ENCODE measurements at places on chromosomes 12 and 14.

DNA sequence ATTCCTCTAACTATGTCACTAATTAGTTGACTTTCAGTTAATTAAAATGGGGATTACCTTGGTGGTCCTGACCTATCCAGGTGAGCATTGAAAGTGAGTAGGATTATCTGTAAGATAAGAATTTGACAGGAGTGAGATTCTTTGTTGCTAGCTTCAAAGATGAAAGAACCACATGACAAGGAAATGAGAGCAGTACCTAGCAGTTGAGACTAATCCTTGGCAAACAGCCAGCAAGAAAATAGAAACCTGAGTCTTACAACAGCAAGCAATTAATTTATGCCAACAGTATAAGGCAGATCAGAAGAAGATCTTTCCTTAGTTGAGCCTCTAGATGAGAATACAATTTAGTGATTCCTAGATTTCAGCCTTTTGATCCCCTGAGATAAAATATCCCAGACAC is 1058.4 kb downstream of the LRFN5 start:
- no peak for DNase-seq

DNA sequence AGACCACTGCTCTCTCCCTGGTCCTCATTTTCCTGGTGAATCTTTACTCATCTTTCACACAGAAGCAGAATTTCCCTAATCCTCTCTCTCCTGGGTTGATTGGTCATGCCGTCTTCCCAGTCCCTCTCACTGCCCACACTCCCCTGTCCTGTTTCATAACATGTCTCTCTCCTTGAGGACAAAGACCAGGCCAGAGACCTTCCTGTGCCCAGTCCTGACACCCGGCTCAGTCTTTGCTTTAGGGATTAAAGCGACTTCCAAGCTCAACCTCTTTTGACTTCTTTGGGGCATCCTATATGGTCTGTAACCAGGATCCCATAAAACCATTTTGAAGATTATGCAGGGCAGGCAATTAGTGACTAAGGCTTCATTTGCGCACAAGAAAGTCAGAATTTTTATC is 105.5 kb downstream of the BCL11B start:
- DNase-seq: no peak

DNA sequence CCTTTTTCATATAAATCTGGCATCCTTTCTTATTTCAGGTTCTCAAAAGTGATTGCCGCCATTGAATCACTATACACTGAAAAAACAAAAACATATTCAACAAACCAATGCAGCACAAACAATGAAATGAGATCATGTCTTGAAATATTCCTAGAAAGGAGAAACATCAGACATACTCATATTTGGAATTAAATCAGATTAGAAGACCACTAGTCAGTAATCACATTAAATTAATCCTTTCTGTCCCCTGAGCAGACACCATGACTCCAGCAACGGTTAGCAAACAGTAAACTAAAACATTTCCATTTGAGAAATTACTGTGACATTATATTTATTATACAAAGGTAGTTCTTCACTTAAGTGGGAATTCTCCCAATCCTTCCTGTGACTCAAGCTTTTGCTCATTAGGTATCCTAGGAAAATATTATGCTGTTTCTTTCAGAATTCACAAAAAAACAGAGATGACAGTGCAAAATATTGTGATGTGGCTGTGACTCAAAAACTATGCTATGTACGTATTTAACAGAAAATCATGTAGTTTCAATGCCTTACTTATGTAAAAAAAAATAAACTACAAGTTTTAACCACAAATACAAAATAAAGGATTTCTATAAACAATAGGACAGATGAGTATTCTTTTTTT is 29.7 kb downstream of the CPNE8 start:
- no peak for DNase-seq

DNA sequence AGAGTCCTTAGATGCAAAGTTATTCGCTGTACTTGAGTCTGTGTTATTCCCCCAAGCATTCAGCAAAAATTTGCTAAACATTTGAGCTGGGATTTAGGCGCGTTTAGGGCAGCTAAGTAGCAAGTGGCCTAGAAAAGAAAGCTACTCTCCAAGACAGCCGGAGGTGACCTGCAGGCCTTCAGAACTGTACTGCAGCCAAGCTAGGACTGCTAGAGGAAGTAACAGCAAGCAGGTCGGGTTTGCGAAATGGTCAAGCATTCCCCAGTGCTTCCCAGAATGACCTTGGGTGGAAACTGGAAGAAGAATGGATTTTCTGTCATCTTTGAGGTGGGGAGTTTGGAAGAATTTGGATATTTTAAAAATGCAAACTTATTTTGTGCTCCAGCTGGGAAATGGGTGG is 287.5 kb downstream of the FOXN3 start:
- no peak for DNase-seq

GRCh38 chr12:1305791-1306500 is 288.4 kb downstream of the FBXL14 start:
- no peak for DNase-seq

- DNase-seq: no peak
Measured at GRCh38 chr12:96635844-96636243, 146.5 kb downstream of the CFAP54 start.

GRCh38 chr14:97318380-97318779 is 521.2 kb downstream of the VRK1 start:
- no peak for DNase-seq

- no peak for DNase-seq
Measured at GRCh38 chr12:117540011-117540410, 178.6 kb upstream of the NOS1 start.

DNA sequence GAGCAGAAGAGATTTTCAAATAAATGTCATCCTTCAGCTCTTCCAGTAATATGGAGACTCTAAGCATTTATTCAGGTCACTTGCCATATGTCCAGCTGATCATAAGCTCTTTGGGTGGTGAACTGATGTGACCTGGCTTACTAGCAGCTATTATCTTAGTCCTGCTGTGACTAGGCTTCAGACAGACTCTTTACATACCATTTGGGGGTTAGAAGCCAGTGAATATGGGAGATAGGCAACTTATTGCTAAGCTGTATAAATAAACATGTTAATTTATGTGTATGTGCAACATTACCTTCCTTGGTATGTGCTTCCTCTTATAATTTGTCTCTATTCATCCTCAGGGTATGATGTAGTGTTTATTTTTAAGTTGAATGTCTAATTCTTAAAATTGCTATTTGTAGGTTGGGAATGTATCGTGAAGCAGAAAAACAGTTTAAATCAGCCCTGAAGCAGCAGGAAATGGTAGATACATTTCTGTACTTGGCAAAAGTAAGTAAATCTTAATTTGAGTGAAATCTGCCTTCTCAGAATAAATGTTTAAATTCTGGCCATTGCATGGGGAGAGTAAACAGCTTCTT is 32.4 kb downstream of the TTC8 start:
- DNase-seq: no peak

GRCh38 chr12:26101763-26102162 is 23.1 kb downstream of the BHLHE41 start:
- DNase-seq: no peak

GRCh38 chr12:121786440-121786825 is 7.1 kb downstream of the RHOF start:
- DNase-seq: no peak

DNA sequence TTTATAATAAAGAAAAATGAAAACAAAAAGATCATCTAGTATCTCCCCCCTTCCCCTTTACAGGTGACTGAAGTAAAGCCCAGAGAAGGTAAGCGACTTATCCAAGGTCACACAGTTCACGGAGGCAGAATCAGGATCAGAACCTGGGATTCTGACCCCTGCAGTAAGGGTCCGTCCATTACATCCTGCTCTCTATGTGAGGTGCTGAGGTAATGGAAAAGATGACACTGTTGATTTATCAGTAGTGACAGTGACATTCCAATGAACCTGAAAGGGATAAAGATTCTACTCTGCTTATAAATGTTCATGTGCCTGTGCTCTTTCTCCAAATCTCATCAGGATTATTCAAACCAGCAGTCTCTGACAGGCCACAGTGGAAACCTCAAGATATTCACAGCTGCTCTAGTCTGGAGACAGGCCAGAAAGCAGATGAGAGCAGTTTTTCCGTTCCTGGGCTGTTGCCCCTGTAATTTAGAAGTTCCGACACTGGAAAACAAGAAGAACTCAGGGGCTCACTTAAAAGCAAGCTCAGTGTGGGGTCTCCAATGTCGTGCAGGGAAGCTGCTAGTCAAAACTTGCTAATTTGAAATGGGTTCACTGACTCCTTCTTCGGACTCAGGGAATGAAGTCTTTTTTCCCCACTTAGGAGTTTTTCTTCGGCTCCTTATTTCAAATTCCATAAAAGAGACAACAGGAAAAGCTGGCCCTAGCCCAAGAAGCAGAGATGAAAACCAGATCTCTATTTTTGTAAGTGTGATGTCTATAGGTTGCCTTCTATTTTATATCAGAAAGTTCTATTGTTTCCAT is 131.8 kb upstream of the EEA1 start:
- no peak for DNase-seq

GRCh38 chr14:79453276-79453675 is 758.0 kb downstream of the DIO2 start:
- DNase-seq: no peak

DNA sequence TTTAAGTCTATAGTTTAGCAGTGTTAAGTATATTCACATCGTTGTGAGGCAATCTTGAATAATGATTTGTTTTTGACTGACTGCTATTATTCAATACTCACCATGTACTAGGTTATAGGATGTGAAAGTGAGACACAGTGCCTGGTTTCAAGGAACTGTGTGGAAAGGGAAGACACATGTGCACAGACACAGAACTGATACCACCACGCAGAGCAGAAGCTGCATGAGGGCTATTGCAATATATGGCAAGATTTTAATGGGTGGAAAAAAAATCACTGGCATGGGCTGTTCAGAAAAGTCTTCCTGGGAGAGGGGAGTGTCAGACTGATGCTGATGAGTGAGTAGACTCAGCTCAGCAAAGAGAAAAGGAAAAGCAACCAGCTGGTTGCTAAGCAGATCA is 10.4 kb downstream of the SLC7A8 start:
- DNase-seq: no peak

GRCh38 chr12:108115123-108116121 is 13.7 kb upstream of the WSCD2 start:
- no peak for DNase-seq

GRCh38 chr14:91261115-91261514 is 16.6 kb upstream of the GPR68 start:
- no peak for DNase-seq

DNA sequence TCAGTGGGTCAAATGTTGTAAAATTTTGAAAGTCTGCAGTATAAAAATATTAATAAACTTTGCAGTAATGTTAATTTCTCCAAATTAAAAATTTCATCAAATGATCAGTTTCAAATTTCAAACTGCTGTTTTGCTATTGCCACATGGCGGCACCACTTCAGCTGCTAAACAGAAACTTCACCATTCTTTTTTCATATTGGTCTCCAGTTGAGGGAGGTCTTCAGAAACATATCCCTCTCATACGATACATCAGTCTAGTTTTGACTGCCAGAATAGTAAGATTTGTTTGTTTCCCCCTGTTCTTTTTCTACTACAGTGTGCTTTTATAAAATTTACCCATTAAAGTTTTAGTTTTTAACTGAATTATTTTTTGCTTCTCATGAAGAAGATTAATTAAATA is 4.2 kb upstream of the TRHDE start:
- DNase-seq: no peak

DNA sequence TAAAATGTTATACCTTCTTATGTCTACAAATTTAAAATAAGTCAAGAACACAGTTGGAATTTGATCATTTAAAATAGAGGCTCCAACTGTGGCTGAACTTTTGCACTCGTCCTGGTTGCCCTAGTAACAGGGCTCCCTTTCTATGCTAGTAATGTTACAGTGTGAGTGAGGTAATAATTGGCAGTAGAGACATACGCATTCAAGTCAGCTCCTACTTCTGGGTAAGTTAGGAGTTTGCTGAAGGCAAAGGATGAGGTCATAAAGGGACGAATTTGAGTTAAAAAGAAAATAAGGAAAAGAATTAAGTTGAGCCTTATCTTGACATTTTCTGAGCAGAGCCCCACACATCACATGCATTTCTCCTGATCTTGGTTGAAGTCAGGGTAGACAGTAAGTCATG is 129.1 kb downstream of the TMEM117 start:
- DNase-seq: no peak

DNA sequence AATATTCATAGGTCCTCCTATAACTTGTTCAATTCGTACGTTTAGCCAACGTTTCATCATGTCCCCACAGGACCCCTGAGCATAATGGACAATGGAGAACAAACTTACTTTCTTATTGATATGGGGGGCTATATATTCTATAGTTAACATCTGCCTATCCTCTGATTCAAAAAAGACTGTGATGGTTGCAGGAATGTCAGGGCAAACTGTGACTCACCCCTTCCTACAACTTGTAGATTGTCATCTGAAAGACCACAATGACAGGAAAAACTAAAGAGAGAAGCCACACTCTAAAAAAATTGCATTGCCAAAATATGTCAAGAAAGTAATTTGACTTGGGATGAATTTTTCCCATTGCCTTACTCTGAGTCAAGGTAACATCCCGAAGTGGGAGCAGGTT is 50.8 kb downstream of the CATSPERB start:
- no peak for DNase-seq

DNA sequence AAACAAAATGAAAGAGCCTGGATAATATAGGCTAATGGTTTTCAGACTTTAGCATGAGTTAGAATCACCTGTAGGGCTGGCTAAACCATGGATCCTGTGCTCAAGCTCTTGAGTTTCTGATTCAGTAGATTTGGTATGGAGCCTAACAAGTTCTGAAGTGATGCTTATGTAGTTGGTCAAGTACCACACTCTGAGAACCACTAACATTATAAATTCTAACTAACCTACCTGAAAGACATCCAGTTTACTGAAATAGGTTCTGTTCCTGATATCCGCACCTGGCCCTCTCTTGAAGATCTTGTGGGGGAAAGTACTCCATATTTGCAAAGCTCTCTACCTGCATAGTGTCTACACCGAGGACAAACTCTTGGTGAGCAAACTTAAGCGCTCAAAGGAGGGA is 59.4 kb upstream of the VSX2 start:
- no peak for DNase-seq

DNA sequence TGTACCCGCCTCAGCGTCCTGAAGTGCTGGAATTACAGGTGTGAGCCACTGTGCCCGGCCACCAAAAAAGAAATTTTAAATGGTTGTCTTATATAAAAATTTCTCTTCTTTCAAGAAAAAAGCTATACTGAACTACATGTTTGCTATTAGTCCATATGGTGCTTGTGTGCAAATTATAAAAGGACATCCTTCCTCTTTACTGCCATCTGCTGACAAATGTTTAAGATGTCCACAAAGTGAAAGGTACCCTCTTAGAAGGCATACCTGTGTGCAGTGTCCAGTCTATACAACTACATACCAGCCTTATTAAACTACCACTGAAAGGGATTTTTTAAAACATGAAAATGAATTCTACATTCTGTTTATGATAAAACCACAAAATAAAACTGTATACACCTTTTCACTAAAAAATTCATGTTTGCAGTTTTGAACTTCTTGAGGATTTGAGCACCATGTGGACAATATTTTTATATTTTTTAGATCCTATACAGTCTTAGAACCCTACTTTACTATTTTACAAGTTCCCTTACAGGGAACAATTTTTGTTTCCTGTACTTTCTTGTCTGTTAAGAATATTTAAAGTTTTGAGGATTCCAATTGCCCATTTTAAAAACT is 32.8 kb upstream of the TOMM20L start:
- no peak for DNase-seq
